Gastroesophageal sphincter (tissue), 4 donors: ENCODE measurements at places on chromosomes 13 and 19.
A peak's percentile ranks its signal among the peaks of the same experiment; 100 is the strongest.

- peak; percentile 1 for ATAC-seq
- H3K27ac ChIP-seq: peak overlapping the region; percentile 94
- H3K27me3 ChIP-seq: no peaks in the 10 kb centered on the region
- no peaks in the 10 kb centered on the region for H3K36me3 ChIP-seq
Observed at GRCh38 chr19:48645620-48646000, 377 bp downstream of the CA11 start.

DNA sequence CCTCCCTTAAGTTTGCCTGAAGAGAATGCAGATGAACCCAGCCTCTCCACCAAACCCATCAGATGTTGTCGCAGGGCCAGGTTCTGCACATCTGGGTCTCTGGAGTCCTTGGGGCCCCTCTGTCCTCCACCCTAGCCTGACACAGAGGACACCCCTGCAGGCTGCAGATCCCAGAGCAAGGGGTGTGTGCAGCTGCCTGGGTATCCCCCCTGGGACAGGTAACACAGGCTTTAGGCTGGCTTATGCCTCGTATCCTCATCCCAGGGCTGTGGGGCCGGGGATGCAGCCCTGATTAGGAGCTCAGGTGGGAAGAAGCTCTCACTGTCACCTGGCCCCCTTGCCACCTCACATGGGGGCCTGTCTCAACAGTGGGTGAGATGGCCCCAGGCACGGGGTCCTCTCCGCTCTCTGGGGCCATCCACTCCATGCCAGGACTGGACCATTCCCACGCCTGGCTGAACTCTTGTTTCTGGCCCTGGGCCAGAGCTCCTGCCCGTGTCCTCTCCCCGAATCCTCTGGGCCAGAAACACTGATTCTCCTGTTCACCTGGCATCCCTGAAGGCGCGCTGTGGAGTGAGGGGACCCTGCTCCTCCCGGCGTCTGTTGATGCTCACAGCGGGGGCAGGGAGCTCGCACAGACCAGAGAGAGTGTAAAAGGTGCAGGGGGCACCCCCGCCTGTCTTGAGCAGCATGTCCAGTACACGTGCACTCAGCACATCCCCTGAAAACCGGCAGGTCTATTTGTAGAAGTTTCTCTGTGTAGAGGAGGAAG lies 38.7 kb upstream of the TPM4 start:
- H3K27ac ChIP-seq: no peak overlapping the region
- H3K4me3 ChIP-seq: no peak overlapping the region
- no peaks in the 10 kb centered on the region for H3K36me3 ChIP-seq

DNA sequence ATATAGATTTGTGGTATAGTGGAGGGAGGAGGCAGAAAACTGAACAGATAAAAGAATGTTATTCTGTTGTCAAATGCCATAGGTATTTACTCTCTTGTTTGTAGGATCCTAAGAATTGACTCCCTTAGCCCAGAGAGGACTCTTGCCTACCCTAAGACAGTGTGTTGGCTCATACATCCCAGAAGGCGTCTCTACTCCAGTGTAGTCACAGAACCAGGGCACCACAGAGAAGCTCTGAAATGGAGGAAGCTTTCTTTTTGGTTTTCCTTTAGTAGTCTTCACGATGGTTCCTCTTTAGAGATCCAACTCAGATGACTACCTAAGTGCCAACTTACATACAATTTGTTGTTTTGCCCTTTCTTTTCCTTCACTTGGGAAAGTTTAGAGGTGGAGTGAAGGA lies 14.0 kb downstream of the GPR183 start:
- ATAC-seq: no peak
- no peak overlapping the region for H3K27ac ChIP-seq
- H3K36me3 ChIP-seq: peaks cover 11% of the 10 kb centered on the region
- H3K4me1 ChIP-seq: no peaks in the 10 kb centered on the region
- no peak overlapping the region for H3K4me3 ChIP-seq
- H3K27me3 ChIP-seq: no peaks in the 10 kb centered on the region

- H3K27ac ChIP-seq: no peak overlapping the region
- peaks cover 4% of the 10 kb centered on the region for H3K4me1 ChIP-seq
- no peak overlapping the region for H3K4me3 ChIP-seq
- no peaks in the 10 kb centered on the region for H3K36me3 ChIP-seq
Observed at GRCh38 chr13:95269756-95270155, 31.5 kb downstream of the ABCC4 start.

- H3K4me1 ChIP-seq: no peaks in the 10 kb centered on the region
- peaks cover 20% of the 10 kb centered on the region for H3K36me3 ChIP-seq
- H3K27ac ChIP-seq: no peak overlapping the region
Observed at GRCh38 chr13:32228330-32229041, 86.7 kb downstream of the ZAR1L start.

- no peak for ATAC-seq
- H3K36me3 ChIP-seq: no peaks in the 10 kb centered on the region
- no peak overlapping the region for H3K4me3 ChIP-seq
- H3K27me3 ChIP-seq: no peaks in the 10 kb centered on the region
- H3K4me1 ChIP-seq: no peaks in the 10 kb centered on the region
Observed at GRCh38 chr19:30722186-30722585, 350.0 kb downstream of the ZNF536 start.

GRCh38 chr13:107770541-107770940 lies 444.8 kb downstream of the LIG4 start:
- H3K4me1 ChIP-seq: no peaks in the 10 kb centered on the region
- no peaks in the 10 kb centered on the region for H3K36me3 ChIP-seq
- no peaks in the 10 kb centered on the region for H3K27me3 ChIP-seq
- ATAC-seq: no peak
- no peak overlapping the region for H3K4me3 ChIP-seq

DNA sequence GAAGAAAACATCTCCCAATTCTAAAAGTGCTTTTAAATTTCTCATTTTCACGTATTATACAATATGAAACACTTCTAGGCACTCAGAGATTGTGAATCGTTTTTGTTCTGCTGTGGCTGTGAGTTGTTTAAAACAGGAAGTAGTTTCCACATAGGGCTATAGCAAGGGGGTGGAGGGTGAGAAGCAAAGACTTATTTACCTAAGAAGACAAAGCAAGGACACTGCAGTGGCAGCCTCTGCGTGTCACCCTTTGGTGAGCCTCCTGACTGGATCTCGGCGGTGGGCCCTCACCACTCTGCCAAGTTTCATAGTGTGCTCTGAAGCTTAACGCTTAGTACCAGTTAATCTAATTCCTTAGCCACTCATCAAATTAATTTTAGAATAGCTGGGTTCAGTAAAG lies 56.8 kb downstream of the TNFSF13B start:
- ATAC-seq: no peak
- peaks cover 31% of the 10 kb centered on the region for H3K27me3 ChIP-seq
- no peaks in the 10 kb centered on the region for H3K36me3 ChIP-seq
- no peak overlapping the region for H3K4me3 ChIP-seq

DNA sequence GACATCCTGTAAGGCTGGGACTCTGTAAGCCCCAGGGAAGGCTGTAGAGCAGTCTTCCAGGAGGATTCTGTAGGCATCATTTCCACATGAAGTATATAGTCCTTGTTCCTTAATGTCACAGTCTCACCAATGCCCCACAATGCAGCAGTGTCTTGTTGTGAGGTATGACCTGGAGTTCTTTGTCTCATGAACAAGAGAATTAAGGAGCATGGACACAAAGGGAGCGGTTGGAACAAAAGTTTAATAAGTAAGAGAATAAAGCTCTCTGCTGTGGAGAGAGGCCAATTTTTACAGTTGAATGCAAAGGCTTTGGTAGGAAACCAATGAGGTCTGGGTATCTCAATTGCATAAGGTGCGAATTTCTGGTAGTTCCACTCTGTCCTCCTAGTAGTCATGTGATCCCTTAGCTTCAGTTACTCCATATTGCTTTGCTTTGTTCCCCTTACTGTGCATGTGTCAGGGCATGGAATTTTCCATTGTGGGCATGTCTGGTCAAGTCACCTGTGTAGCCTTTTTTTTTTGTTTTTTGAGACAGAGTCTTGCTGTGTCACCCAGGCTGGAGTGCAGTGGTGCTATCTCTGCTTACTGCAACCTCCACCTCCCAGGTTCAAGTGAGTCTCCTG lies 124.3 kb upstream of the TMTC4 start:
- H3K27me3 ChIP-seq: no peaks in the 10 kb centered on the region
- H3K4me1 ChIP-seq: no peaks in the 10 kb centered on the region
- ATAC-seq: no peak
- H3K4me3 ChIP-seq: no peak overlapping the region
- no peak overlapping the region for H3K27ac ChIP-seq

GRCh38 chr13:100573121-100573520 lies 15.5 kb downstream of the GGACT start:
- no peak for ATAC-seq
- H3K27ac ChIP-seq: no peak overlapping the region
- no peaks in the 10 kb centered on the region for H3K27me3 ChIP-seq
- no peaks in the 10 kb centered on the region for H3K36me3 ChIP-seq

GRCh38 chr13:47100214-47100853 lies 203.5 kb upstream of the HTR2A start:
- ATAC-seq: no peak
- no peak overlapping the region for H3K27ac ChIP-seq
- no peaks in the 10 kb centered on the region for H3K36me3 ChIP-seq
- H3K4me3 ChIP-seq: no peak overlapping the region
